ENCODE measurements at places on chromosomes 5 and 9. TPM values are rescaled to one million over a fixed set of nuclear protein-coding genes. Genes with fewer than 3 reads are reported as not detected.

OR1L4 gene
- total RNA-seq, result not detected

DNA sequence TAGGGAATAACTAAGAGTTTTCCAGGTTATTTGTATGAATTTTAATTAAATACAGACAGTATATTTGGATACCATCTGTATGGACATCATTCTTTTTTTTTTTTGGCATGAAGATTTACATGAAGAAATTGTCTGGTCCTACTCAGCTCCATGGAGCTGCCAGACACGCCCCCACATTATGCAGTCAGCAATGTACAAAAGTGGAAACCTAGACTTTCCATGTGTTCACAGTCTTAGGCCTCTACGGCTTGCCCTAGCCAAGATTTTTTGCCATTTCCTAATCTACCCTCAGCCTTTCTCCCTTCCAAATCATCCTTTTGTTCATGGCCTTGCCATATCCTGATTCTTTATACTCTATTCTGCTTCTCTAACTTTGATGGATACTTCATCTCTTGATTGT is 207.1 kb downstream of the SGCD start:
- H3K4me1 ChIP-seq, result no peaks in the 10 kb centered on the region
- no peak overlapping the region for H3K27ac ChIP-seq
- H3K27me3 ChIP-seq, result peaks cover 15% of the 10 kb centered on the region
- DNase-seq, result no peak
- no peaks in the 10 kb centered on the region for H3K36me3 ChIP-seq

DNA sequence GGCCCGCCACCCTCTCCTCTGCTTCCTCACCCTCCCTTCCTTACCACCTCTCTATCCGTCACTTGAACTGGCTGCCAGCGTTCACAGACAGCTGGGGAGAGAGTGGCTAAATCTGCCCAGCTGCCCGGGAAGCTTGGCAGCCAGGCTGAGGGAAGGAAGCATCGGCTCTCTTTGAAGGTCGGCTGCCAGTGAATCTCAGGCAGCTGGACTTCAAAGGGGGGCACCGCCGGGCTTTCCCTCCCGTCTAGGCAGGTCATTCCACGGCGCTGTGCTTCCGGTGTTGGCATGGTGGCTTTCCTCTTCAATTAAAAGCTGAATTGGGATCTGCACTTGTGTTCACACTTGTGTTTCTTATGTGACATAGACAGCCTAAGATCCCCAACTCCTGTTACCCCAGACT is 174.0 kb downstream of the GDNF start:
- H3K36me3 ChIP-seq, result peaks cover 21% of the 10 kb centered on the region
- no peaks in the 10 kb centered on the region for H3K27me3 ChIP-seq
- H3K4me1 ChIP-seq, result peaks cover 5% of the 10 kb centered on the region
- no peak for DNase-seq
- H3K27ac ChIP-seq, result no peak overlapping the region
- no peak overlapping the region for H3K4me3 ChIP-seq

- no peak for DNase-seq
- no peaks in the 10 kb centered on the region for H3K27me3 ChIP-seq
- H3K36me3 ChIP-seq, result no peaks in the 10 kb centered on the region
- no peaks in the 10 kb centered on the region for H3K4me1 ChIP-seq
- H3K27ac ChIP-seq, result no peak overlapping the region
Measured at GRCh38 chr9:26369093-26369492, 523.5 kb downstream of the CAAP1 start.
